ENCODE measurements at places on chromosomes 7 and 10.
A peak's percentile ranks its signal among the peaks of the same experiment; 100 is the strongest.

DNA sequence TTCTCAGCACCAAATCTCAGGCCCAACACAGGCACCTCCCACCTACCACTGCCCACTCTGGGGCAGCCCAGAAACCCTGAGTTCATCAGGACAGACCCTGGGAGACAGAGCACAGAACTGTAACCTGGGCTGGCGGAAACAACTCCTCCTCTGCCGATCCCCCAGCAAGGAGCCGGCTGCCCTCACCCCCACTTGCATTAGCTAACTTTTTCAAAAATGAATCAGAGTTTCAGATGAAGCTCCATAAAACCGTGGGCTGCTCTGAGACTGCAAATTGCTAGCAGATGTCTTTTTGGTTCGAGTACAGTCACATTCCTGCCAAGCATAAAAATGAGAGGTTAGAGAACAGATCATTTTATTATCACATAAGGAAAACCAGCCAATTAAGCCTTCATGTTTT lies 93.4 kb upstream of the PARD3 start:
- DNase-seq, result no peak

DNA sequence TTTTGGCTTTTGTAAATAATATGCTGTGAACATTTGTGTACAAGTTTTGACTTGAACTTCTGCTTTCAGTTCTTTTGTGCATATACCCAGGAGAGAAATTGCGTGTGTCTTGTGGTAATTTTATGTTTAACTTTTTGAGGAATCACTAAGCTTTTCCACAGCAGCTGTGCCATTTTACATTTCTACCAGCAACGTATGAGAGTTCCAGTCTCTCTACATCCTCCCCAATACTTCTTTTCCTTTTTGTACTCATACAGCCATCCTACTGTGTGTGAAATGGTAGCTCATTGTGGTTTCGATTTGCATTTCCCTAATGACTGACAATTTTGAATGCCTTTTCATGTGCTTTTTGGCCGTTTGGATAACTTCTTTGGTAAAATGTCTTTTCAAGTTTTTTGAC lies 66.3 kb upstream of the INHBA start:
- DNase-seq, result no peak

- DNase-seq, result peak; percentile 88
Measured at GRCh38 chr7:74206589-74207120, 3.2 kb upstream of the LAT2 start.

DNA sequence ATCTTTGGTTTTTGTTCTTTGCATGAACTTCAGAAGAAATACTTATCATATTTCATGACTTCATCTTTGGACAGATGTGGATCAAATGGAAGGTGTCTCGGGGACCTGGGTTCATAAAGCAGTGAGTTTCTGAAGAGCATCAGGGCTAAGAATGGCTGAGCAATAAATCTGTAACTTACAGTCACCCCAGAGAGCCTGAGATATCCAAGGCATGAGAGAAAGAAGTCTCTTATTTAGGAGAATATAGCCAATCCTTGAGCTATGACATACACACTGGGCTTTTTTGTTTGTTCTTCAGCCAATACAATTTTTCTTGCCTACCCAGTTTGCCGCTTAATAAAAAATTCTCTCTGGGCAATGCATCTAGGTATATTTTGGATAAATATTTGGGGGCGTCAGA lies 252.6 kb upstream of the INHBA start:
- no peak for DNase-seq

DNA sequence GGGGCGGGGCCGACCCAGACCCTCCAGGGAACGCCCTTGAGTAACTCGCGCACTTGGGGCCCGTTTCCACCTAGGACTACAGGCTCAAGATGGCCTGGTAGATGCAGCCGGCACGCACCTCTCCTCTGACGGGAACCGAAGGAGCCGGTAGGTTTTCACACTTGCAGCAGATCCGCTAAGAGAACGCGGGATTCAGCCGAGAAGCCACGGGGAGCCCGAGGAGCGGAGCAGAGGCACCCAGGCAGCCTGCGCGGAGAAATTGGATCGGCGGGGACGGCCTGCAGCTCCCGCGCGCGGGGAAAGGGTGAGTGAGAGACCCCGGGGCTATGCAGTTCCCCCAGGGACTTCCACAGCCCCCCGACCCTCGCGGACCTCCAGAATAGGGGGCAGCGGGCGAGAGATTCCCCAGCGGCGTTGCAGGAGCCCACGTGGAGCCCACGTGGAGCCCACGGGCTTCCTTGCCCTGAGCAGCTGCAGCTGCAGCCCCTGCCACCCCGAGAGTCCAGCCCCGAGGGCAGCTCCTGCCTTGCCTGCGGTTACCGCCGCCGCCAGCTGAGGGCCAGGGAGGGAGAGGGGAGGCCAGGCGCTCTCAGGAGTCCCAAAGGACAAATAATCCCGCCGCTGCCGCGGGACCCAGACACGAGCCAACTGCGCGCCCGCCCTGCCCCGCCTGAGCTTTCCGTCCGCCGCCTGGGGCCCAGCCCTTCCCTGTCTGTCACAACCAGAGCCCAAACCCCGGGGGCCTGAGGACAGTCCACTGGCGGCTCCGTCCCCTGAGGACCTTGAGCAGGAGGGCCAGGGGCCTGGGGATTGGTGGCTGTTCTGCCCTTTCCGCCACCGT lies 13.1 kb downstream of the IFT22 start:
- no peak for DNase-seq

DNA sequence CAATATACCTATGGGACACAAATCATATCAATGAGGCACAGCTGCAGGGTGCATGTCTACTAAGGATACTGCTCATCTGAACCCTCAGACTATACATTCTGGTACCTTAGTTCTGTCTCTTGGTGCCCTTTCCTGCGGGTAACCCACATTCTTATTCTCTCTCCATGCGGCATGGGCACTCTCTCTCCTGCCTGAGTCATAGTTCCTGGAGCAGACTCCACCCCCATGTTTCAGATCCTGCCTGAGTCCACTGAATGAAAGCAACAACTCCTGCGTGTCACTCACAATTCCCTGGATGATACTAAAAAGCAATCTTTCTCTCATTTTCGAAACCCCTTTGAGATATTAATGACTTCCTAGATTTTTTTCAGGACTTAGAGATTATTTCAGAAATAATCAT lies 653.1 kb upstream of the C7orf33 start:
- DNase-seq, result no peak

DNA sequence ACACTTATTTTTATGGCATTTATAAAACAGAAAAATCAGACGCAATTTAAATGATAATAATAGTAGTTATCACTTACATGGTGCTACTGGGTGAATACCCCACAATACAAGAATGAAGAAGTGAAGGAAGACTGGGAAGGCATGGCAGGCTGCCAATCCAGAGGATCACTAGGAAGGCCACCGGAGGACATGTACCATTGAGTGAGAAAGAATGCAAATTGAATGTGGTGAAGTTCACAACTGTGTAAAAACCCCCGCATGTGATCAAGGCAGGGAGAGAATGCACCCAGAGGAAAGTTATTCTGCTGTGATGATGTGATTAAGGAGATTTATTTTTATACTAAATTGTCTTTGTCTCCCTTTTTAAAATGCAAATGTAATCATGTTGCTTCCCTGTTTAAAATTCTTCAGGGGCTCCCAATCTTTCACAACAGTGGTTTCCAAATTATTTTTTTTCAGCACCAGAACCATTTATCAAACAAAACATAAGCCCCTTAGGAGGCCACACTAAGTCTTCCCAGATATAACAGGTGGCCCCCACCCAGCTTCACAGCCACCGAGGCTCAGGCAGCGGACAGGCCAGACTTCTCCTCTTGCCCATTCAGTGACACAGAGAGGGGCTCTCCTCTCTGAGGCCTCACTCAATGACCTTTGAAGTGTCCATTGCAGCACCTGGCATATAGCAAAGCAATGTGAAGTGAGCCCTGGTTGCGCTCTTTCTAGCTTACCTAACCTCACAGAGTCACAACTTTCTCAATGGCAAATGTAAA lies 59.6 kb downstream of the FRMPD2 start:
- DNase-seq, result no peak

GRCh38 chr10:75967491-75967890 lies 536.1 kb downstream of the LRMDA start:
- DNase-seq, result no peak

GRCh38 chr10:42866115-42866995 lies 83.8 kb downstream of the BMS1 start:
- peak; percentile 81 for DNase-seq

DNA sequence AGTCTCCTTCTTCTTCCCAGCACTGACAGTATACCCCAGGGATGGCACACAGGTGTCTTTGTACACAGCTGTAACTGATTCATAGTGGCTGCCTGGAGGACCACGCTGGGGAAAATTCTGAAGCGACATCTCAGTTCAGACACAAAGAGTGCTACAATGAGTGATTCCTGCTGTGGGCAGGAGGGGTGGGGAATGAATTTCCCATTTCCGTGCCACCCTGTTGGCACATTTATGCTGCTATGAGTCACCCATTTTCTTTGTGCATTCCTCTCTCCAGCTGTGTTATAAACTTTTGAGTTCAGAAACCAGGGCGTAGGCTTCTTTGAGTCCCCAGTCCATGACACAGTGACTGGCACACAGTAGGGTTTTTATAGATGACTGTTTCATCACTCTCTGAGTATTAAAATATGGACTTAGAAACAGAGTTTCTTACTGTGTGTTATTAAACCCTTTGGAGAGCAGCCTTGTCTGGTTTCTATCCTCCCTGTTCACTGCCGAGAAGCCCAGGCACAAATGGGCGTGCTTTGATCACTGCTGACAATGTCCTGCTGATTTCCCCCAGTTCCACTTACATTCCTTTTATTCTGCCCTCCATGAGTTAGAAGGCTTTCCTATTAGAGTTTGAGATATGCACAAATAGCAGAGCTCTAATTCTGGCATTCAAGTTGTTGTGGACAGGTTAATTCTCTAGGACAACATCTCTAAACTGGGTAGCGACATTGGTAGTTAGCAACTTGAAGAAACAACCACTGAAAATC lies 24.0 kb upstream of the NPS start:
- DNase-seq, result no peak

GRCh38 chr7:452791-453455 lies 66.7 kb downstream of the PDGFA start:
- no peak for DNase-seq

DNA sequence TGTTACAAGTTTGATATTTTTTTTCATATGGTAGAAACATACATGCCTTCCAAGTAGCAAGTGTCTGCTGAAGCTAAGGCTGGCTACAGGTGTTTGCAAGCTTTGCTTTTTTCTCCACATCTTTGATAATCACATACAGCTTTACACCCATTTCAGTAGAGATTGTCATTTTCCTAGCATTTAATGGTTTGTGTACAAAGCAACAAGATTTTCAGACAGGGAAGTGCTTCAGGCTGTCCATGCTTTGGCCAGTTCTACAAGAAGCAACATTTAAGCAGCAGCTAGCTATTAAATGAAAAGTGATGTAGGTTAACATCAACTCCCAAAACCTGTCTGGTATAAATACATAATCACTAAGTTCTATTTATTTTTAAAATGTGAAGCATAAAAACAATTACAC lies 2.3 kb downstream of the HDAC9 start:
- no peak for DNase-seq

DNA sequence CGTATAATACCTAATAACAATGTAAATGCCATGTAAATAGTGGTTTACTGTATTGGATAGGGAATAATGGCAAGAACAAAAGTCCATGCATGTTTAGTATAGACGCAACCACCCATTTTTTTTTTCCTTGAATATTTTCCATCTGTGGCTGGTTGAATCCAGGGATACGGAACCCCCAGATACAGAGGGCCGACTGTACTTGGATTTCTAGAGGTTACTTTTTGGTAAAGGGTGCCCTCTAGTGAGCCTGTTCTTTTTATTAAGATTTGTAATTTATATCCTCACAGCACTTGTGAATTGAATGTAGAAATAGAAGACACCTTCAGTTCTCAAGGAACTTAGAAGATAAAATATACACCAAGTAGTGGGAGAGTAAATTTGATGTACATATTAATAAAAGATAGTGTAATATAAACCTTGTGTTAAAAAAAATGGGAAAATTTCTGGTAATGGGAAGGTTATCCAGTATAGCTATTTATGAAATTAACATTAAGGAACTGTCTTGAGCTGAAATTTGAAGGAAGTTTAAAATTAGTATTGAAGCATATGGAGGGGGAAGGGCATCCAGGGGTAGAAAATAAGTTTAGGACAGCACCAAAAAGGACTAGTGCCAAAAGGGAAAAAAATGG lies 32.0 kb downstream of the EXOC6 start:
- DNase-seq, result no peak

DNA sequence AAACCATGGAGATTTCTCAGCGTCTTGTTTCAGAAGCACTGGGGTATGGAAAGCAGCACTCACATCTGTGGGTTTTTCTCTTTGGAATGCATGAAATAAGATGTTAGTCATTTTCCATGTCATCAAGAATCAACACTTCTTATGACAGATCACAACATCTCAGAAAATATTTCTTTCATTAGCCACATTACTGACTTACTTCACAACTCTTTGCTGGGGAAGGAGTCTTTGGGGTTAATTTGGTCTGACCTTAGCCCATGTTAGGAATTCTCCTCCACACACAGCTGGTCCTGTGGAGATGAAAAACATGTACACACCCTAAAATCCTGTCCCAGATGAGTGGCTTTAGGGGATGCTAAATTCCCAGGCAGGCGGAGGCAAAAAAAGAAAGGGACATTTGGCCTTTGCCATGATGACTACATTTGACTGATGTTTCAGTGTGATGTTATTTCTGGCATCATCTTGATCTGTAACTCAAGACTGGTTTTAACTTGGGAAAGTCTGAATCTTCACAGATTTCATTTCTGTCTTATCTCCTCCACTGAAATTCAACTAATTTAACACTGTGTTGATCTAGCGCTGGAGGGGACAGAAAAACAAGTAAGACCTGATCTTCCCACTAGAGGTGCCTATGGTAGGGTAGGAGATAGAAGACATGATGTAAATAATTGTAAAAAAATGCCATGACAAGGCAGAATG lies 363.2 kb downstream of the PRPF18 start:
- no peak for DNase-seq

DNA sequence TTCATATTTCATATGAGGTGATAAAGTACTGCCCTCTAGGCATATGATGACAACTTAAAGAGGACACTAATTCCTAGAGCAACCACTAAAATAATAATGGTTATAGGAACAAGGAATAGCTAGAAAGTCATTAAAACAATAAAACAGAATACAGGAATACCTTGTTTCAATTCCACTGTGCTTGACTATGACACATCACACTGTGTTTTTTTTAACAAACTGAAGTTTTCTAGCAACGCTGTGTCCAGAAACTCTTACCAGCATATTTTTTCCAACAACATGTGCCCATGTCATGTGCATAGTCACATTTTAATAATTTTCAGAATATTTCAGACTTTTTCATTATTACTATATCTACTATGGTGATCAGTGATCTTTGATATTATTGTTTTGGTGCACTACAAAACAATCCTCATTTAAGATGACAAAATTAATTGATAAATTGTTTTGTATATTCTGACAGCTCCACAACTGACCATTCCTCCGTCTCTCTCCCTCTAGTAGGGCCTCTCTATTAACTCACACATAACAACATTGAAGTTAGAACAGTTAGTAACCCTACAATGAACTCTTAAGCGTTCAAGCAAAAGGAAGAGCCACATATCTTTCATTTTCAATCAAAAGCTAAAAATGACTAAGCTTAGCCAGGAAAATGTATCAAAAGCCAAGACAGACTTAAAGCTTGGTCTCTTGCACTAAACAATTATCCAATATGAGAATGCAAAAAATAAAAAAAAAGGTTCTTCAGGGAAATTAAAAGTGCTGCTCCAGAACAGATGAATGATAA lies 85.8 kb downstream of the SNX13 start:
- no peak for DNase-seq

- no peak for DNase-seq
Measured at GRCh38 chr7:48421357-48421756, 250.1 kb downstream of the ABCA13 start.

Measured in ureter (tissue), 1 donor.